Activated CD8-positive, alpha-beta memory T cell treated with anti-CD3 and anti-CD28 coated beads for 48 hours (primary cell): ENCODE measurements at places on chromosomes 16 and 17.

GRCh38 chr17:5952518-5952917, 117.7 kb upstream of the WSCD1 start:
- DNase-seq: no peak

- DNase-seq: no peak
Measured at GRCh38 chr16:19102187-19102872, 11.4 kb upstream of the ITPRIPL2 start.

DNA sequence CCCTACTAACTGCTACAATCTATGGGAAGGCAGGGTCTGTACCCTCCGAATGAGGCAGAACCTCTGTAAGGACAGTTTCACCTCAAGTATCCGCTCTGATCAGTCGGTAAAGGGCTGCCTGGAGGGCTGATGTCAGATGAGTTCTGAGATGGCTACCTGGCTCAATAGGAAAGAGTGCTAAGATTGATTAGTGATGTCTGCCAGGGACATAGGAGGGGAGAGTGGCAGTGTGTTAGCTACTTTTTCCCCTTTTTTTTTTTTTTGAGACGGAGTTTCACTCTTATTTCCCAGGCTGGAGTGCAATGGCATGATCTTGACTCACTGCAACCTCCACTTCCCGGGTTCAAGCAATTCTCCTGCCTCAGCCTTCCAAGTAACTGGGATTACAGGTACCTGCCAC, 39.1 kb upstream of the CDC42EP4 start:
- no peak for DNase-seq

- DNase-seq: no peak
Measured at GRCh38 chr17:33263396-33263795, 29.7 kb downstream of the ASIC2 start.

- no peak for DNase-seq
Measured at GRCh38 chr17:49987290-49987585, 7.8 kb downstream of the DLX3 start.

GRCh38 chr16:51565184-51565583, 414.1 kb upstream of the SALL1 start:
- DNase-seq: no peak

DNA sequence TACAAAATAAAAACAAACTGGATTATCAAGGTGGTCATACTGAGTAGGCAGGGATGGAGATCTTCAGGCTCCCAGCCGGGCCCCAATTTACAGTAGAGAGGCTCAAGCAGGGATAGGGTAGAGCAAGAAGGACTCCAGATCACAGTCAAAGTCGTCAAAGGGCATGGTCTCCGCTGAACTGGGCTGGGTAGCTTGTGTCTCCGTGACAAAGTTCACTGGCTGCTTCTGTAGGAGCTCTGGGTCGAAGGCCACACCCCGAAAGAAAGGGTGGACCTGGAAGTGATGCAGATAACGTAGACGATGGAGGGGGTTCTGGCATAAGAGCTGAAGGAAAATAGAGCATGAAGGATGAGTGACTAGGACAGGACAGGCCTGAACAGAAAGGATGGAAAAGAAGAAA, 3.6 kb downstream of the RSKR start:
- DNase-seq: no peak

GRCh38 chr17:48011405-48012150, 26.0 kb downstream of the COPZ2 start:
- DNase-seq: no peak
